Cortex of kidney (tissue), 1 donor: ENCODE measurements at places on chromosomes 3 and 15.

DNA sequence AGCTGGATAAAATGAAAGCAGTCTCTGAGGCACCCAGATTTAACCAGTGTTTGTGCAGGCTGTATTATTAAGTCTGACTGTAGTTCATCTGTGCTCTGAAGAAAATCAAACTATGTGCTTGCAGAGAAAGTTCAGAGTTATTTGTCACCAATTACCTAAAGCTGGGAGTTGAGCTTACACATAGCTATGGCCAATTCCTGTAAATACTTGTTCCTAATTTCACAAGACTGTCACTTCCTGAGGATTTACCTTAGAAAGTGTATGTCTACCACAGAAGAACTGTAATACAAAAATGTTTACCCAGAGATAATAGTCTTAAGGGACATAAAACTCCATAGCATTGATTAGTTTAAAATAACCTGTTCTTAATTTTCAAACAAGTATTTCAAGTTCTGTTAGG is 628.4 kb upstream of the TGFBR2 start:
- DNase-seq, result no peak

DNA sequence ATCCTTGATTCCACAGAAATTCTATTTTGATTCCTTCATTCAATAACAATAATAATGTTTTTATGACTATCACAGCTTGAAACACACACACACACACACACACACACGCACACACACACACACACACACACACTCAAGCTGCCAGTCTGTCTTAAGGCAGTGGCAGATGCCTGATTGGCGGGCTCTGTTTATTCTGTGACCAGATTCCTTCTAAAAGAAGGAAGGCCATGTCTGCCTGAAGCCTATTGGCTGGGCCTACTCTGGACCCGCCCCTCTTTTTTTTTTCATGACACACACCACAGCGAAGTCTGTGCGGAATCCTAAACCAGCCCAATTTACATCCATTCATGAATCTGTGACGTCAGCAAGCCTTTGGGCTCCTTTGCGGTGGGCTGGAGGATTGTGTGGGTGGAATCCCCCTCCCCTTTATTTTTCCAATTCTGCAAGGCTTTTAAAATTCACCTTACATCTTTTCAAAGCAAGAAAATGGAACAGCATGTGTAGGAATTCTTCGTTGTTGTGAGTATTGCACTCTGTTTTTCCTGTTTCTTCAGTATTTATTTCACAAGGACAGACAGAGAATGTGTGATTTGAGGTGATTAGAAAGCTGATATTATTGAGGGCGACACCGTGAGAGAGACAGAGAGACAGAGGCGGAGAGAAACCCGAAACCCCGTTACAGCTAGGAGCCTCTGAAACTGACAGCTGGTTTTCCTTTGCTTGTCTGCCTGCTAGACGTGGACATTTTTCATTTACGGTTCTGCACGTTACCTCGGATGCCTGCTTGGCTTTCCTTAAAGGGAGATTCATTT is at the start of gene MAP3K13:
Gene MAP3K13, plus strand, starts transcription at position 287 of the 812 bp plus-strand sequence. CDS start 65,446 bp downstream, outside the sequence.
- DNase-seq, result no peak

GRCh38 chr3:74640211-74640610 is 25.8 kb upstream of the CNTN3 start:
- no peak for DNase-seq

DNA sequence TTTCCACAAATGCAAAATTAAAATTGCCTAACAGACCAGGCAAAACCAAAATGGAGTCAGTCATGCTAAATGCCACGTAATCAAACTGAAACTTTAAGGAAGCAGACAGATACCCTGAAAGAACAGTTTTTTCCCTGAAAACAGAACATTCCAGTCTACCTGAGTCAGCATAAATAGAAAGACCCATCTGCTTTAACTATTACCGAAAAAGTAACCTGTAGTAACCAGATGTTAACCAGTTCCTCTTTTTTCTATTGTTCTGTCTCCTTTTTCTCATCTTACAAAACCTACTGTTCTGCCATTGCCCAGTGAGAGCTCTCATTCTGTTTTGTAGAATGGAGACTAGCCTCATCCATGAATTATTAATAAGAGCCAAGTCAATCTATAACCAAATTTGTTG is 286.0 kb downstream of the CACNA2D3 start:
- DNase-seq, result no peak

DNA sequence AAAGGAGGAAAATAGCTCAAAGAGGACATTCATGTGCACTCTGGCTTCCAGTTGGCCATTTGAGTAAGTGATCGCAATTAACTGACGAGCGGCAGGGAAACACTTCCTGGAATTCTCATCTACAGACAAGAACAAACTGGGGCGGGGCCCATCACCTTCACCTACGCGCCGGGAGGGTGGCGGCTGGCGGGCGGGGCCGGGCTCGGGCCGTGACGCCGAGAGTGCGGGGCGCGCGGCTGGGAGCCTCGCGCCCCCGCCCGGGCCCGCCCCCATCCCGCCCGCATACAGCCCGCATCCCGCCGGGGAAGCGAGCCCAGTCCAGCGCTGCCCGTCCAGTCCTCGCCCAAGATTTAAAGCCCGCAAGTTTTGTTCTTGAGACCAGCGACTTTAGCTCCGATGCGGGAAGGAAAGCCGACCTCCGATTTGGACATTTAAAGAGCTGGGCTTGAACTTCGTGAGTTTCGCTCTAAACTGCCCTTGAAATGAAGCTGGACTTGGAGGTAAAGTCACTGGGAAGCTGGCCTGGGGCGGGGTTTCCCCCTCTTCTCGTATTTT is at the start of gene B3GNT5:
Gene B3GNT5, plus strand, starts transcription at position 281 of the 555 bp plus-strand sequence. CDS start 16,546 bp downstream, outside the sequence.
- no peak for DNase-seq

- DNase-seq, result no peak
These were observed 75.1 kb downstream of the NR1D2 start for GRCh38 chr3:24020036-24020691.

GRCh38 chr15:40238532-40239403 is at the start of gene PAK6:
PAK6 (plus strand) TSS chr15:40239063; CDS start chr15:40264786, 25,723 bp downstream.
- no peak for DNase-seq

- no peak for DNase-seq
These were observed 149.9 kb downstream of the OR4M2 start for GRCh38 chr15:22229990-22230819.

GRCh38 chr15:79740561-79740960 is 156.3 kb downstream of the MTHFS start:
- no peak for DNase-seq

DNA sequence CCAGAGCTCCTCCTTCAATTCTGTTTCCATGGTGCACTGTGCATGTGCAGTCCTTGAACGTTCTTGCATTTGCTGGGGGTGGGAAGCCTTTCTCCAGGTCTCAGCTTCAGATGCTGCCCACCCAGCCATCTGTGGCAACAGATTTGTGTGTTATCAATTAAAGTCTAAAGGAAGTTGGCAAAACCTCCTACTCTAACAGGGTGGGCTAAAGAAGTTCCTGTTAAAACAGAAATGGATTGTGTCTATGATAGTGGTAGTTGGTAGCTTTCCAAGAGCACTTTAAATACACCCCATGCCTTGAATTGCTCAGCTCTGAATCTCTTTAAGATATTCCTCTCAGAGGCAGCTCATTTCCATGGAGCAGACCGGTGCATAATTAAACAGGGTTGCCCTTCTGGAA is 488.0 kb upstream of the SUCLG2 start:
- DNase-seq, result no peak

- DNase-seq, result no peak
These were observed 129.7 kb upstream of the PRICKLE2 start for GRCh38 chr3:64354956-64355355.

GRCh38 chr3:53044711-53045517 is 959 bp downstream of the SFMBT1 start:
- DNase-seq, result no peak

DNA sequence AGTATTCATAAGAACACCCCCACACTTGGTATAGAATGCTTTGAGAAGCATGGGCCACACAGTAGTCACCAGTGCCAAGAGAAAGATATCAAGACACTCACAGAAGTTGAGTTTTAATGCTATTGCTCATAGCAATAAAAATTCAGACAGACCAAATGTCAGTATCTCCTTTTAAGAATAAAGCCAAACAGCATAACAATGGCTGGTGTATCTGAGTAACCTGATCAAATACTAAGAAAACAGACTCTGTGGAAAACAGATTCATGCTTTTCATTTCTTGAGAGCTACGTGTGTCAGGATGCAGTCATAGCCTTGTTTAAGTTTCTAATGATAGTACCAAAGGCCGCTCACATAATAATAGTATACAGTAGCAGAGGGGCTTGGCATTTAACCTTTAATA is 778.5 kb downstream of the MECOM start:
- DNase-seq, result no peak

GRCh38 chr3:194396859-194397756 is 2.0 kb downstream of the GP5 start:
- no peak for DNase-seq

- no peak for DNase-seq
These were observed 489 bp downstream of the HDGFL3 start for GRCh38 chr15:83207009-83207659.

GRCh38 chr3:155129396-155129795 is 49.3 kb downstream of the MME start:
- no peak for DNase-seq

GRCh38 chr15:88975891-88976290 is 62.7 kb upstream of the MFGE8 start:
- no peak for DNase-seq

DNA sequence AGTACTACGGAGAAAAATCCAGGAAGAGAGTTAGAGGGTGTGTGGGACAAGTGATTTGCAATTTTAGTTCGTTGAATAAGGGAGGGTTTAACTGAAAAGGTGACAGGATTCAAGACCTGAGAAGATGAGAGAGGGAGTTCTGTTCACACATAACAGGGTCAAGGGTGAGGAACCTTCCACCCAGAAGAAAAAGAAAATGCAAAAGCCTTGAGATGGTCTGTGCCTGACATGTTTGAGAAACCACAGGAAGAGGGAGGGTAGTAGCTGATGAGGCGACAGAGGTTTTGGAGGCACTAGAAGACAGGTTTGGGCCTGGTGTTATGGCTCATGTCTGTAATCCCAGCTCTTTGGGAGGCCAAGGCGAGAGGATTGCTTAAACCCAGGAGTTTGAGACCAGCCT is 591 bp upstream of the SLC25A20 start:
- DNase-seq, result no peak

- DNase-seq, result no peak
These were observed 107.7 kb downstream of the MYO5A start for GRCh38 chr15:52421029-52421428.
